ENCODE measurements at places on chromosomes 16 and 17.

- DNase-seq, result no peak
These were observed 1.6 kb upstream of the DHX58 start for GRCh38 chr17:42114118-42114517.

DNA sequence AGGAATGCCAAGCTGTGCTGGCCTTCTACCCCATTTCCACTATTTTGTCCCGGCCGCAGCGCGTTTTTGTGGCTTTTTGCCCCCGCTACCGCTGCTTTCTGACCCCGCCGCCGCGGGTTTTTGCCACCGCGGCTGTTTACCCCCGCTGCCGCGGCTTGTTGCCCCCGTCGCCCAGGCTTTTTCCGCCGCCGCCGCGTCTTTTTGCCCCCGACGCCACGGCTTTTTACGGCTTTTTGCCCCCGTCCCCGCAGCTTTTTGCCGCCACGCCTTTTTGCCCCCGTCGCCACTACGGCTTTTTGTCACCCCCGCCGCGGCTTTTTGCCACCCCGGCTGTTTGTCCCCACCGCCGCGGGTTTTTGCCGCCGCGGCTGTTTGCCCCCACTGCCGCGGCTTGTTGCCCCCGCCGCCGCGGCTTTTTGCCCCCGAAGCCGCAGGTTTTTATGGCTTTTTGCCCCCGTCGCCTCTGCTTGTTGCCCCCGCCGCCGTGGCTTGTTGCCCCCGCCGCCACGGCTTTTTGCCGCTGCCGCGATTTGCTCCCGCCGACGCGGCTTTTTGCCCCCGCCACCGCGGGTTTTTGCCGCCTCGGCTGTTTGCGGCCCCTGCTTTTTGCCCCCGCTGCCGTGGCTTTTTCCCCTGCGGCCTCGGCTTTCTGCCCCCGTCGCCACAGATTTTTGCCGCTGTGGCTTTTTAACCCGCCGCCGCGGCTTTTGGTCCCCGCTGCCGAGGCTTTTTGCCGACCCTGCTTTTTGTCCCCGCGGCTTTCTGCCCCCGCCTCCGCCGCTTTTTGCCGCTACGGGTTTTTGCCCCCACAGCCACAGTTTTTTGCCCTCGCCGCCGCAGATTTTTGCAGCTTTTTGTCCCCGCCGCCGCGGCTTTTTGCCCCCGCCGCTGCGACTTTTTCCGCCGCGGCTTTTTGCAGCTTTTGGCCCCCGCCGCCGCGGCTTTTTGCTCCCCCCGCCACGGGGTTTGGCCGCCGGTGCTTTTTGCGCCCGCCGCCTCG, 520.4 kb upstream of the WSB1 start:
- no peak for DNase-seq

DNA sequence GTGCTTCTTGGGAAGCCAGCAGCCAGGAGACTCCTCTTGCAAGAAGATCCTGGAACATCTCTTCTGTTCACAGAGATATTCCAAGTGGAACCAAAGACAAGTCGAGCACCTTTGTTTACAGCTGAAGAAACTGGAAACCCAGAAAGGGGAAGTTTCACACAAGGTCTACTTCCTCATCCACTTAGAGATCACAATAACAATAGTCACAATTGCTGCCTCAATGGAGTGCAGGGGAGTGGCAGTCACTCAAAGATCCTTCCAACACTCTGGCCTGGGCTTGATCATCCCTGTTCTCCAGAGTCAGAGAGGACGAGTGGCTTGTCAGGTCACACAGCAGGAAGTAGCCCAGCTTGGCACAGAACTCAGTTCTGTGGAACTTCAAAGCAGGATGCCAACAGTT, 46.9 kb upstream of the SIAH1 start:
- no peak for DNase-seq

DNA sequence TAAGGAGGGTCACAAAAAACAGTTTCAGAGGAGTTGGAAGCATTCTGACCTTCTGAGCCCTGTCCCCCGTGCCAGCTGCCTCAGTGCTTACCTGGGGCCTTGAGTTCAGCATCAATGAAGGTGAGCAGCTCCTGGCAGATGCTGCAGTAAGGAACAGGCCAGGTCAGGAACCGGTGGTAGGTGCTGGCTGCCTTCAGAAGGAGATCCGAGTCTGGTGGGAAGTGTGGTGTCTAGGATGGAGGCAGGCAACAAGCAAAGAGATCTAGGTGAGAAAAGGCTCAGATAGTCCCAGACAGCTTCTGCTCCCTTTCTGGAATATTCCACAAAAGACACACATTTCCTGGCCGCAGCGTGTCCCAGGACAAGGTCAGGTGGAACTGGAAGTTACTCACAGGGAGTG, 37.2 kb upstream of the PIK3R6 start:
- DNase-seq, result no peak

- DNase-seq, result peak; percentile 10
These were observed 37.1 kb upstream of the BCAS3 start for GRCh38 chr17:60640503-60640902.

DNA sequence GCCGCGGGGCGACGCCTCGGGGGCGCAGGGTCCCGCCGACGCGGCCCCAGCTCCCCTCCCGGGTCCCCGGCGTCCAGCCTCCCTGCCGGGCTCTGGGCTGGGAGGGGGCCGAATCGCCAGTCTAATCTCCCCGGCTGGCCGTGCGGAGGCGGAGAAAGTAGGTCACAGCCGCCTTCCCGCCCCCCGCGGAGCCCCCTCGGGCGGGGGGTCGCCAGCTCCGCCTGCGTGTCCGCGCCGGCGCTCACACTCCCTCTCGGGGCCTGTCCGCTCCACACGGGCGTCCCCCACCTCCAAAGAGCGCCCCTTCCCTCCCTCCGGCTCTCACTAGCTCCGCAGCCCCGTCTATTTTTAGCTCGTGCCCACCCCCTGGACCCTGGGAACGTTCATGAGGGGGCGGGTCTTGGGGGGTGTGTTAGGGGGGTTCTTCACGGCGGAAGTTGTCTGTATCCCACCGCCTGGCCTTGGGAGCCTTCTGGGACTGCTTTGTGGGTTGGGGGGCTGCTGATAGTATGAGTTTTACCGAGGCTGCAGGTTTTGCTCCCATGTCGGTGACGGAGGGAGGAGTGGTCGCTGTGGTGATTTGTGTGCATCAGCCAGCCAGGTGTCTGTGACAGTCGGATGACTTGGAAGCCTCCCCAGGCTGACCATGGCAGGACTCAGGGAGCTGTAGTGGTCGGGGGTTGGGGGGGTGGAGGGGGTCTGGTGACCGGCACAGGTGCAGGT, 1.1 kb downstream of the ATP1B2 start:
- peak; percentile 92 for DNase-seq

DNA sequence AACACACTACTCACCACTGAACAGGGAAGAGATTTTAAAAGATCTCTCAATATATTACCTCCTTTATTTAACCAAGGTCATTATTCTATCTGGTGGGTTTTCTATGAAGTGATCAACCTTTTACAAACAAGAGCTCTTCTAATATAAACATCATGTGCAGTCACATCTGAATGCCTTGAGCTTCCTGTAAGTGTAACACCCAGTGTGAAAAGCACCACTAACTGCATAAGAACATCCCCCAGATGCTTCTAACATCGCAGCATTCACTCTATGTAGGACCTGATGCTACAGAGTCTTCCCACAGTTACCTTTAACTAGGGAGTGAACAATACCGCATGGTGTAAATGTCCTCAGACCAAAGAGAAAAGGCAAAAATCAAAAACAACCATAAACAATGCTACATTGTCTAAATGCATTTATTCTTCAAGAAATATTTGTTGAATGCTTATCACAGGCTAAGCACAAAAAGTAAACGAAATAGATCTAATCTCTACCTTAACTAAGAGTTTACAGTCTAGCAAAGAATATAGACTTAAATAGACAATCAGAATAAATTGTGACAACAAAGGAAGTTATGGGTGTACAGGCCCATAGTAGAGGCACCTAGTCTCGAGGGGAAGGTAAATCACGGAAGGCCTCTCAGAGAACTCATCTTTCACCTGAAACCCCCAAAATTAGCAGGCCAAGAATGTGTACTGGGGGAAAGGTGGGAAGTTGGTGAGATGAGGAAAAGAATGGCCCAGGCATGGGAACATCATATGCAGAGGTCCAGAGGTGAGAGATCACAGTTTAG, 16.2 kb downstream of the SKAP1 start:
- DNase-seq, result no peak

- peak; percentile 66 for DNase-seq
These were observed 3.0 kb downstream of the SOX9 start for GRCh38 chr17:72123530-72124437.

DNA sequence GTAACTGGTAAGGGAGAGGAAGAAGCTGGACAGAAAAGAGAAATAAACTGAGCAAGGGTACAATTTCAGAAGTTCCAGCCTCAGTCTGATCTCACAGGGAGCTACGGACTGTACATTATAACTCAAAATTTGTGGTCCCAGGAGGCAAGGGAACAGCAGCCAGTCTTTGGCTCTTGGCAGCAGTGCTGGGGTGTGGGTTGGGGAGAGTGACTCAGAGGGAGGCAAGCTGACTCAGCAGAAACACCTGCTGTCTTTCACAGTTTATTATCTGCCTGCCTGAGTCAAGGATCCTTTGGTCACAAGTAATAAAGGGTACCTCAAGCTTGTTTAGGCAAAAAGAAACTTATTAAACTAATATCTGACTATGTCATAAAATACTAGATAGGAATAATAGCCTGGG, 73.5 kb upstream of the KIF2B start:
- peak; percentile 15 for DNase-seq

DNA sequence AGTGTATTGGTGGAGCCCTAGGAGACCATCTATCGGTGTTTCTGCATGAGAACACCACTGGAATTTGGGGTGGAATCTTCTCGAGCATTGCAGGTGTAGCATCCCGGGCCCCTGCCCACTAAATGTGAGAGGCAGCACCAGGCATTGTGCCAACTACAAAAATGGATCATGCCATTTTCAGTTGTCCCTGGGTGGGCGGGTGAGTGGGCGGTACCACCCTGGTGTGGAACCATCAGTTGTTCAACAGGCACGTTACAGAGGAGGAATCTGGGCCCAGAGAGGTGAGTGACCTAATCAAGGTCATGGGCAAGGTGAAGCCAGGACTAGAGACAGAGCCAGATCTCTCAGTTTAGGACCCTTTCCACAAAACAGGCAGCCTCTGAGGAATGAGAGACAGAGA, 8.8 kb downstream of the PIPOX start:
- DNase-seq, result peak; percentile 30

GRCh38 chr17:3400055-3400454, 1.8 kb upstream of the OR1E1 start:
- DNase-seq, result no peak

DNA sequence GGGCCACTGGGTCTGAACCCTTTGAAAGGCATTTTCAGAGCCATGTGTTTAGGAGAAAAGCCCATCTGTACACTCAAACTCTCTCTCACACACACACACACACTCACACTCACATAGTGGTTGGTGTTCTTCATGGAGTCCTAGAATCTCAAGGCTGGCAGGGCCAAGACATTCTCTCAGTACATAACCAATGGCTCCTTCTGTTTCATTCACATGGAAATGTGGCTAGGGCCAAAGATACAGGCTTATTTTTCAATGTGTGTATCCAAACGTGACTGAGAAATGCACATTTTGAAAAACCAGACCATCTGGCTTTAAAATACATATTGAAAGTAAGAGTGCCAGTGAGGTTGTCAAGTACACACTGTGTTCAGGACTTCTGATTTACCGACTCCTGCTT, 59.0 kb upstream of the SALL1 start:
- no peak for DNase-seq

DNA sequence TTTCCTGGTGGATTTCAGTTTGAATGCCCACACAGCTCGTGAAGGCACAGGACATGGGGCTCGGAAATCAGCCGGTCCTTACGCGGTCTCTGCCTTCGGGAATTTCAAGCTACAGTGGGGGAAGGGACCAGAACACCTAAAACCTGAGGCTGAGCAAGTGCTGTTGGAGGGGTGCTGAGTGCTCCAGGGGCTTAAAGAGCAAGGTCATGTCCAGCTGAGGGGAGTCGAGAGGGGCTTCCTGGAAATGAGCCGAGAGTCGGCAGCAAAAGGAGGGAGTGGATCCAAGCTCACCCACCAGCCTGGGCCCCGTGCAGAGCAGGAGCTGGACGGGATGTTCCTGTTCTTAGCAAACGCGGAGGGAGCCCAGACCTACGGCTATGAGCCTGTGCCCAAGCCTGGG, 73.2 kb upstream of the RPL38 start:
- no peak for DNase-seq

- DNase-seq, result no peak
These were observed 1.0 kb downstream of the BAHCC1 start for GRCh38 chr17:81396278-81396721.

DNA sequence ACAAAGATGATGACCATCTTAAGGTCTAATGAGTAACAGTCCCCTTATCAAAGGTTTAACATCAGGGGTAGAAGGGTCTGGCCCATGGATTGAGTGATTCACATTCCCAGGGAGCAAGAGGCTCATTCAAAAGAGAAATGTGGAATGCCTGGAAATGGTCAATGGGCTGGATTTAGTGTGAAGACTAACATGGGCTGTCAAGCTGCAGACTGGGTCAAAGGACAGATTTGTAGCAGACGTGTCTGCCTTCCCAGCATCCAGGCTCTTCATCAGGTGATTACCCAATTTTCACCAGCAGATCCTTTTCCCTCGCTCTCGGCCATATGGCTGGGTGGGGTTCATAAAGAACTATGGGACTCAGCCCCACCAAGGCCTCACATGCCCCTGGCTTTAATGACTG, 26.8 kb downstream of the DCUN1D3 start:
- DNase-seq, result no peak

DNA sequence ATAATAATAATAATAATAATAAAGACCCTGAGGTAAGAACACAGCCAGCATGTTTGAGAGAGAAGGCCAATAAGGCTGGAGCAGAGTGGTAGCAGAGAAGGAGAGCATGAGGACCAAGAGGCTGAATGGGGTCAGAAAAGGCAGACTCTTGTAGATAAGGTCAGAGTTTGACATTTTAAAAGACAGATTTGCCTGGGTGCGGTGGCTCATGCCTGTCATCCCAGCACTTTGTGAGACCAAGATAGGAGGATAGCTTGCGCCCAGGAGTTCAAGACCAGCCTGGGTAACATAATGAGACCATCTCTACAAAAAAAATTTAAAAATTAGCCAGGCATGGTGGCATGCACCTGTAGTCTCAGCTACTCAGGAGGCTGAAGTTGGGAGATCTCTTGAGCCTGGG, 11.0 kb upstream of the WFIKKN2 start:
- DNase-seq, result no peak

GRCh38 chr16:13883276-13883675, 36.7 kb upstream of the ERCC4 start:
- DNase-seq, result peak; percentile 26

DNA sequence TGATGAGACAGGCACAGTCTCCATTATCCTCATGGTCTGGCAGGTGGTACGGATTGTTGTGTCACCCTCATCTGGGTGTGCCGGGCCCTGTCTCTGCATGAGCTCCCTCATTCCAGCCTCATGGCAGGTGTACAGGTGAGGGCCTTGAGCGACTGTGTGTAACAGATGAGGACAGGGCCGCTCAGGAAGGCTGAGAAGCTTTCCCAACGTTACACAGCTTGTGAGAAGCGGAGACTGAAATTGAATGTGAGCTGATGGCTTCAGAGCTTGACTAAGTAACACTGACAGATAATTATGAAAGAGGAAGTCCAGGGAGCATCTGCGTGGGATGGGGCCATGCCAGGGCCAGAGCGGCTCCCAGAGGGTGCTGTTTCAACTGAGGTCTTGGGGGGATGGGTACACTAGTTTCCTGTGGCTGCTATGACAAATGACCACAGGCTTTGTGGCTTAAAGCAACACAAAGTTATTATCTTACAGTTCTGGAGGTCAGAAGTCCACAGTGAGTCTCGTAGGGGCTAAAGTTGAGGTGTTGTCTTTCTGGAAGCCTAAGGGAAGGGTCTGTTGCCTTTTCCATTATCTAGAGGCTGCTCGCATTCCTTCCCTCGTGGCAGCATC, 36.7 kb downstream of the CMIP start:
- peak; percentile 51 for DNase-seq
